Temporal lobe (tissue), 4 donors: ENCODE measurements at places on chromosomes 3 and 15. TPM values are rescaled to one million over a fixed set of nuclear protein-coding genes. Genes with fewer than 3 reads are reported as not detected.

Gene SELENOT
- 50.6 TPM for total RNA-seq

Gene PP2D1
- total RNA-seq, result not detected

Gene TNNC1
- 0.49 TPM for total RNA-seq

Gene OSBPL10
- 11.8 TPM for total RNA-seq

Gene ERICH6
- 0.25 TPM for total RNA-seq

Gene DPPA4
- 0.98 TPM for total RNA-seq

Gene AMT
- 3.9 TPM for total RNA-seq

Gene CELSR3
- total RNA-seq, result 36.6 TPM
